Peyer's patch (tissue), 4 donors: ENCODE measurements at places on chromosomes 6 and 20. TPM values are rescaled to one million over a fixed set of nuclear protein-coding genes. Genes with fewer than 3 reads are reported as not detected.

DNA sequence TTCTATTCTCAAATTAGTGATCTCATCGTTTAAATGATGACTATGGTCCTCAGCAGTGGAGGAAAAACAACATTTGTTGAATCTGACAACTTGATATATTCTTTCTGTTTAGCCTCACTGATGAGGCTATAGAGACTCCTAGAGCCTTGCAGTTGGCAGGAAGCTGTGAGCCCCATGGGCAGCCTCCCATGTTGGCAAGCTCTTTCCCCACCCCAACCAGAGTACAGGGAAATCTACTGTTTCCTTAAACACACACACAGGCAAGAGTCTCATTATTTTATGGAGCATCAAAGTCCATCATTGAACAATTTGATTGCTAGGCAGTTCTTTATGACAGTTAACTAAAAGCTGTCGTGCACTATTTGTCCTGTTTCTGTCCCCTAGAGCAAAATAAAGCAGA lies 498.2 kb upstream of the CITED2 start:
- peak; percentile 67 for DNase-seq

DNA sequence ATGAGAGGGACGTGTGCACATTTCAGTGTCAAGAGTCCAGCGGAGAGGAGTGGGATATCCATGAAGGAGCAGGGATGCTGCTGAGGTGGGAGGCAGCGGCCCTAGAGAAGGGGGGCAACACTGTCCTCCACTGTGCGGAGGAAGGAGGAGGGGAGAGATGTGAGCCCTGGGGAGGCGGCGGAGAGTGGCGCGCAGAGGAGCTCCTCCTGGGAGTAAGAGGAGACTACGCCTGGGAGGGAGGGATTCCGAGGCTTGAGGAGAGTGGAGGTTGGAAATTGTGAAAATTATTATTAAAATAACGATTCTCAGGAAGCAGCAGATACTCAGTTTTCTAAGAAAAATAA lies 142.7 kb downstream of the CEP57L1 start:
- DNase-seq: no peak

- no peak for DNase-seq
Observed at GRCh38 chr6:40325041-40325440, 262.1 kb downstream of the LRFN2 start.

- DNase-seq: no peak
Observed at GRCh38 chr6:52360028-52360427, 1.9 kb upstream of the PAQR8 start.

DNA sequence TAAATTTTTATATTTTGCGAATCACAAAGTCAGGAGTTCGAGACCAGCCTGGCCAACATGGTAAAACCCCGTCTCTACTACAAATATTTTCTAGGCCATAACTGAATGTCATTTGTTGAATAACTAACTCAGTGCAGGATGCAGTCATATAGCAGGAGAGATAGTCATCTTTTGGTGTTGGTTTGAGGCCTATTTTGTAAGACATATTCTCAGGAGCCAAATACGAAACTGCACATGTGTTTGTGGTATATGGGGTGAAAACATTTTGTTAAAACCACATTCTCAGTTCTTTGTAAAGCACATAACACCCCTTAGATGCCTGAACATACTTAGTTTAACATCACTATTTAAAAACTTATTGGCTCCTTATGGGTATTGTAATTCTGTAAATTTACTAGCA lies 4.7 kb upstream of the ENPP5 start:
- no peak for DNase-seq

DNA sequence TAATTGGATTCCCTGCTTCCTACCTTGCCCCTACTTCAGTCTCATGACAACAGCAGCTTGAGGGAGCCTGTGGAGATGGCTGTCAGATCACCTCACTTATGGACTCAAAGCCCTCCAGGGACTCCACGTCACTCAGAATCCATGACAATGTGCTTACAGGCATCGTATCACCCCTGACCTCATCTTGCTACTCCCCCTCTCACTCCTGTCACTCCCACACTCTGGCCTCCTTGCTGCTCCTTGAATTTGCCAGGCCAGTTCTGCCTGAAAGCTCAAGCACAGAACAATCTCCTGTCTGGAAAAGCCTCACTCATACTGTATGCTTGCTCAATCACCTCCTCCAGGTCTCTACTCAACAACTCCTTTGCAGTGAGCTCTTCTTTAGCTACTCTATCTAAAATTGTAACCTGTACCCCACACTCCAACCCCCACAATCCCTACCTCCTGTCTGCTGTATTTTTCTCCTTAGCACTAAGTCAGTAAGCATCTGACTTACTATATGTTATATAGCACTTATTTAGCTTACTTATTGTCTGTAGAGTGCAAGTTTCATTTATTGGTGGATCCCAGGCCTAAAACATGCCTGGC lies 10.7 kb upstream of the GSTA4 start:
- no peak for DNase-seq

DNA sequence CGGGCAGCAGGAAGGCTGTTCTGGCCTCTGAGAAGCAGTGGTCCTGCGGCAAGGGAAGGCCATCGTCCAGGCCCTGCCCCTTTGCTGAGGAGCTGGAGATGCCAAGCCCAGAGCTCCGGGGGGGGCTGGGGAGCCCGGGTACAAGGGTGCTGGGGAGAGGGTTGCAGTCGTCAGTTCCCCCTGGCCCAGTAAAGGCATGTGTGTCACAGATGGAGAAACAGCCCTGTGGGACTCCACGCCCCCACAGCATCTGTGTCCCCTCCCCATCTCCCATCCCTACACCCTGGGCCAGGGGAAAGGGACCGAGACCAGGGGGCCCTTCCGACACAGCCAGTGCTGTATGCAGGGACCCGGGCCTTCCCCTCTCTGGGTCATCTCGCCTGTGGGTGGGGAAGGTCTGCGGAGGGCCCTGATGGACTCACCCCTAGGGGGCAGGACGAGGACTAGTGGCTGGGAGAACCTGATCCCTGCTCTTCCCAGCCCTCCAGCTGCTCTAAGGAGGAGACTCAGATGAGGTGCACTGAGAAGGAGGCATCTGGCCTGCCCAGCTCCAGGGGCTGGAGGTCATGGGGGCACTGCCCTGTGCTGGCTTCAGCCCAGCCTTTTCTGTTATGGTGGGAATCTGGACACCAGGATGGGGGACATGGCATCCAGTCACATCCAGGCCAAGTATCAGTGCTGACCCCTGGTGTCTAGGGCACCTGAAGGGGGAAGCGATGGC lies 609 bp downstream of the MYL9 start:
- DNase-seq: no peak

DNA sequence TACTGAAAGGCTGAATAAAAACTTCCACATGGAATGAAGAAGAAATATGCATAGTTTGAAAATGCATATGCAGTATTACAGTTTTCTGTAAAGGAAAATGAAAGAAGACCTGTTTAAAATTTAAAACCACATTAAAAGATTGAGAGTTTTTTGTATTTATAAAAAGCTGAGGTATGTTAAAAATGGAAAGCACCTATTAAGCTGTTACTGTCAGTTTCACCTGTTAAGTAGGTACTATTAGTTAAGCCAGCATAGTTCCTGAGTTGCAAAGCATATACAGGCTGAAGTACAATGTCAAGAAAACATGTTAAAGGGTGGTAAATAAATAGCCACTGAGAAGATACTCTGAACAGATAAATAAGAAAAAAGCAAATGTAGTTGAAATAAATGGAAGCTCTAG lies 69.9 kb downstream of the ATXN1 start:
- DNase-seq: no peak

DNA sequence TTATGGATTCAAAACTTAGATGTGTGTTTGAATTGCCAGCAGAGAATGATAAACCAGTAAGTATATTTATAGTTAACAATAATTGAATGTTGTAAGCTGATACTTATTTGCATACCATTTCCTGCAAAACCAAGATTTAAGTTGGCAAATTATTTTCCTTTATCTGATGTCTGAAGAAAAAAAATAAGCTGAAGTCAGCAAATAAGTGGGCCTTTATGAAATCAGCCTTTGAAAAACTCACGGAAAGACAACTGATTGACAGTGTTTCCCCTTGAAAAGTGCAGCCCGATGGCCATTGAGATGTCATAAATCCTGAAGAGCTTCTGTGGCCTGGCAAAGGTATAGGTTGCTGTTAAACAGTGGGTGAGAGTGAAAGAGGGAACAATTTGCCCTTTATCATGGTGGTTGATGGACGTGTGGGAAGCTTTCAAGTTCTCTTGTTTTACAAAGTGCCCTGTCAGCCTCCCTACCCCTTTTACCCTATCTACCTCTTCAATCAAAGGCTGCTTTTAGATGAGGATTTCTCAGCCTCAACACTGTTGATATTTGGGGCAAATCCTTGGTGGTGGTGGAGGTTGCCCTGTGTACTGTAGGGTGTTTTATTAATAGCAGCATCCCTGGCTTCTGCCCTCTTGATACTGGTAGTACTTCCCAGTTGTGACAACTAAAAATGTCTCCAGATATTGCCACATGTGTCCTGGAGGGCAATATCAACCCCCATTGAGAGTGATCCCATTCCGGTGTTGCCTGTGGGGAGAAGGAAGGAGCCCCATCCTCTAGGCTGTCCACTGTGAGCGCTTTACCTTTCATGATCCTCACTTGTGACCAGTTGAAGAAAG lies 50.2 kb downstream of the VAPB start:
- DNase-seq: no peak

- DNase-seq: no peak
Observed at GRCh38 chr6:2140438-2141128, 104.8 kb downstream of the GMDS start.

Gene KIF13A
- total RNA-seq: 44.5 TPM

Gene CENPQ
- 1.5 TPM for total RNA-seq

Gene CD24
- 62.9 TPM for total RNA-seq
